ENCODE measurements at places on chromosomes 1 and 21.

- no peak for DNase-seq
These were observed 48.8 kb downstream of the PIK3CD start for GRCh38 chr1:9700340-9700739.

GRCh38 chr1:204377800-204378668, 18.3 kb upstream of the PLEKHA6 start:
- peak; percentile 46 for DNase-seq

DNA sequence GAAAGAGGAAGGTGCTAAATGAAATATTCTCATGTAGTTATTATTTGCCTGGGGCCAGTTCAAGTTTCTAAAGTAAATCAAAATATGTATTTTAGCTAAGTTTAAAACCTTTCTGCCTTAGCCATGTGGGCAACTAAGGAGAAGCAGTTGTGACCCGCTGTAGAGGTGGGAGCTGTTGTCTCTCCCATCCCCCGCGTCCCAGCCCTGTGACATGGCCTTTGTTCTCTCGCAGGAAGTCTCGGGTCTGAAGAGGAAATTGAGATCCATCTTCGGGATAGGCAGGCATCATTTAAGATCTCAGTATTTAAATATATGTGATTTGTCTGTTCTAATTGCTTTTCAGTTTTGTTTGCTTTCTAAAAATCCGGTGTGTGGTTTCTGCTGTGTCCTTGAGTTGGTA, 121.5 kb downstream of the CAMTA1 start:
- no peak for DNase-seq

DNA sequence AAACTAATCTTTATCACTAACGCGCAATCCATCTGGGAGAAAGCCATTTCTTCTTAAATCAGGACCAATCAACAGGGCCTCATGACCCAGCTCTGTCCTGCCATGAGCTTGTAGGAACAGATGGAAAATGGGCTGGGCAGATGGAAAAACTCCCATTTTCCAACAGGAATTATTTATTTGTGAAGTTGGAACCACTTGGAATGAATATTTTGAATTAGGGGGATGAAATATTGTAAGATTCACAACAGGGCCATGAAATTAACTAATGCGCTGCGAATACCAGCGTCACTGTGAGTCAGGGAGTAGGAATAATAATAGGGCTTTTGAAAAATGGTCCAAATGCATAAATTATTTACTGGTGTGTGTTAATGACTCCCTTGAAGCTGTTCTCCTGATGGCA, 53.1 kb upstream of the CYP2J2 start:
- DNase-seq, result no peak

DNA sequence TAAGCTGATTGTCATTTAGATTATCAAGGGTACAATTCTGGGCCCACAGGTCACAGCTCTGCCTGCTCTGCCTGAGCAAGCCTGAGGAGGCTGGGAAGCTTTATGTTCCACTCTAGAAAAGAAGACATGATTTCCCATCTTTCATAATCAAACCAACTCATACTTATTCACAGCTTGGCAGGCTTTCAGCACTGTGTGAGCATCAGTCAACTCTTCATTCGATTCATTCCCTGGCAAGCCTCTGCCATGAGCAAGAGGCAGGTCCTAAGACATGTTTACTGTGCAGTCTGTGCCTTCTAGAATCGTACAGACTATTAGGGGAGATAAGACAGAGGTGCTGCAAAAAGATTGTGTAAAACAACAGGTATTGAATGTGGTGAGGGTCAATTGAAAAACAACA, 24.5 kb upstream of the KIRREL1 start:
- DNase-seq, result no peak

DNA sequence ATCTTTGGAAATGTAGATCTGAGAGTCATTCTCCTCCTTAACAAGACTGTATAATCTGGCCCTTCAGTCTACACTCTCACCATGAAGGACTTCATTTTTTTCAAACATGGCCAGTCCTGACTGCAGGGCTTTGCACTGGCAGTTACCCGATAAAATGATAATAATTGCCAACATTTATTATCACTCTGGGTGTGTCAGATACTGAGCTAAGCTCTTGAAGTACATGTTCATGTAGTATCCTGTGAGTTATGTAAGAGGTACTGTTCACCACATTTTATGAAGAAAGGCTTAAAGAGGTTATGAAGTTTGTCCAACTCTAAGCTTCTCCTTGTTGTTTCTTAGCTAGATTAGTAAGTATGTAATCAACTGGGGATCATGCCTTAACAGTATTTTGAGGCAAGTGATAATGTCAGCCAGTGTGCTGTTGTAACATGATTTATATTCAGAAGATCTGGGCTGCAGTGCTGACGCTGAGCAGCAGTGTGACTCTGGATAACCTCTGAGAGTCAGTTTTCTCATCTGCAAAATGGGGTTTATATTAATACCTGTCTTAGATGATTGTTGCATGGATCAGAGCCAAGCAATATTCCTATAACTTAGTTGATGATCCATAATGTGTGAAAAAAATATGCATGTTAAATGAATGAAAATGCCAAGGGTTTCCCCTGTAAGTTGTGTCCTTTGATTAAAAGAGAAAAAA, 42.1 kb upstream of the LEPR start:
- DNase-seq, result no peak

GRCh38 chr1:30689901-30690645, 33.3 kb downstream of the MATN1 start:
- no peak for DNase-seq

DNA sequence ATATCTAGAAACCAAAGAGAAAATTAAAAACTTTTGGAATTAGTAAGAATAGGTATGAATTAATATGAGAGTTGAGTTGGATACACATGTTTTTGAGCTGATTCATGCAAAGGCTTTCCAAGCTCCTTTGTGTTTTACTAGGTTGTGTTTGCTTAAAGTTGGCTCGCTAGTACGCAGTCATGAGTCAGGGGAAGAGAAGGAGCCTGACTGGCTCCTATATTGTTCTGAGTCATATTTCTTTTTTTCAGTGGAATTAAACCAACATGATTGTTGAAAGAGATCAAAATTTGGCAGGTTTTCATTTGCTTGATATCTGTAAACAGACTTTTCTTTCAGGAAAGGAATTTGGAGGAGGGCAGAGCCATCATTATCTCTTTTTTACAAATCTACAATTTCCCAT, 66.7 kb downstream of the MAGI3 start:
- no peak for DNase-seq

DNA sequence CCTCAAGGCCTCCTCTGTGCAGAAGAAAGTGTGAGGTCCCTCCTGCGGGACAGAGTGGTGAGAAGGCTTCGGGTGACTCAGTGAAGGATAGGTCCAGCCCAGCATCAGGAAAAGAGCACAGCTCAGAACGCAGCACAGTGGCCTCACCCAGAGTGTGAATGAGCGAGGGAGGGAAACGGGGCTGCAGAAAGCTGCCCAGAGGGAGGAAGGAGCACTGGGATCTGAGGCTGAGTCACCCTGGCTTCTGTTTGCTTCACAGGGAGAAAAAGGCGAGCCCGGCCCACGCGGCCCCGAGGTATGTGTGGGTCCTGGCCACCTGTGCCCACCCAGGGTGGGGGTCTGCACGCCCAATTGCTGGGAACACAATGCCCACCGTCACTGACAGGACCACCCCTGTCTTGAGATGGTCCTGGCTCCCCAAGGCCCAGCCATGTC, 24.3 kb downstream of the COL6A2 start:
- DNase-seq, result no peak

- no peak for DNase-seq
These were observed 16.8 kb downstream of the GNG4 start for GRCh38 chr1:235632506-235633401.

DNA sequence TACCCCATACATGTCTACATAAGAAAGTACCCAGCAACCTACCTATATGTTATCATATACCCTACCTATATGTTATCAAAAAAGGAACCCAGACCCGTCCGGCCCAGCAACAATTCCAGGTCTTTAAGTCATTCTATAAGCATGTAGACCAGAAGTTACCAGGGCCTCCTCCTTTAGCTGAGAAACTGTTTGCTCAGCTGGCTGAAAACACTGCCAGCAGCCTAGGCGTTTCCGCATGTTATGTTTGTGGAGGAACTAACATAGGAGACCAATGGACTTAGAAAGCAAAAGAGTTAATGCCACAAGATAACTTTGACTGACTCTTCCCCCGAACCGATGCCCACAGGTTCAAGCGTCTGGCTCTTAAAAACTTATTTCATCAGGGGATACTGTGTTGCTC, 7.1 kb upstream of the ZNF678 start:
- DNase-seq, result no peak

DNA sequence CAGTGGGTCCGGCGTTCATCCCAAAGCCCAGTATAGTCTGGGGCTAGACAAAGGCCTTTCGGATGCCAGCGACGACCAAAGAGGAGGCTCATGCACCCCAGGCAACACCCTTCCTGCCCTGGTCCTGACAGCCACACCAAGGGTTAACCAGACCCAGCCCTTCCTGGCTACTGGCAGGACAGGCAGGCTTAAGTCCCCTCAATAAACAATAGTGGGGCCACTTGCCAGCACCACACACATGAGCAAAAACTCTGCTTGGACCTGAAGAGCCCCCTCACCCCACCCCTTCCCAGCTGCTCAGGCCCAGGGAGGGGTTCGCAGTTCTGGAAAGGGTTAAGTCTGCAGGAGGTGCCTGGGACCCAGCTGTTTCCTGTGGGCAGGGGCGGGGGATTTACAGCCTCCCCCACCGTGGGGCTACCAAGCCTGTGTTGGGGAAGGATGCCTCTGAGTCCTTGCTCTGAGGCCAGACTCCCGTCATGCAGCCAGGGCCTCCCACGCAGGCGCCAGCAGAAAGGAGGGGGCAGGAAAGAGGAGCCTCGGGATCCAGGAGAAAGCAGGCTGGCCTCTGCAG, 18.2 kb downstream of the PHLDA3 start:
- no peak for DNase-seq

- DNase-seq, result no peak
These were observed 36.7 kb downstream of the FAM163A start for GRCh38 chr1:179779645-179780272.

DNA sequence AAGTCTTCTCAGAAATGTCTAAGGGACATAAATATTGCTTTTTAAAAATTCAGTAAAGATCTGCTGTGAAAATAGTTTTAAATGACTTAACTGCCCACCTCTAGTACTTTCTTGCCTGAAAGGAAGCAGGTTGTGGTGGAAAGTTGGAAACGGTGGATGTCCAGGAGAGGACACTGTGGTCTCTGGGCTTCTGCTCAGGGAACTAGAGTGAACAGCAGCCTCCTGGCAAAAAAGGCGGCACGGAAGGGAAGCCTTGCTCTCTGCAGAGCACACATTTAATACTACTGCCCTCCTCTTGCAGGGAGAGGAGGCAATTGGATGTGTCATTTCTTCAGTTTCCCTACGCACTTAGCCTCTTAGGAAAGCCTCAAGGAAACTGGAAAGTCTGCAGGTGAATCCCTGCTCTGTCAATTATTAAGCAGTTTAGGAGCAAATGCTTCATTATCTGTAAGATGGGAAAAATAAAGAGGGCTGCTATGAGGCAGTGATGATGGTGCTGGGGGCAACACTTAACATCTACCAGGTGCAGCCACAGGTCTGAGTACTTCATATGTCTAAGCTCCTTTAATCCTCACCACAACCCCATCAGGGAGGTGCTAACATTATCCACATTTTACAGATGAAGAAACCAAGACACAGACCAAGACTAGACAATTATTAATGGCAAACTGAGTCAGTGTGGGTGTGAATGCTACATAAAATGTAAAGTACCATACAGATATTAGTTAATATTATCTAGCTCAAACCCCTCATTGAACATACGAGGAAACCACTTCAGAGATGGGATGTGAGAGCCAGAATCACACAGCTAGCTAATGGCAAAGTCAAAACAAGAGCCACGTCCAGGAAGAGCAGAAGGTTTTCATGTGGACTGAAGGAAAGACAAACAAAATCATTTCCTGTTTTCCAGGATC, 108.9 kb upstream of the ADAR start:
- no peak for DNase-seq

DNA sequence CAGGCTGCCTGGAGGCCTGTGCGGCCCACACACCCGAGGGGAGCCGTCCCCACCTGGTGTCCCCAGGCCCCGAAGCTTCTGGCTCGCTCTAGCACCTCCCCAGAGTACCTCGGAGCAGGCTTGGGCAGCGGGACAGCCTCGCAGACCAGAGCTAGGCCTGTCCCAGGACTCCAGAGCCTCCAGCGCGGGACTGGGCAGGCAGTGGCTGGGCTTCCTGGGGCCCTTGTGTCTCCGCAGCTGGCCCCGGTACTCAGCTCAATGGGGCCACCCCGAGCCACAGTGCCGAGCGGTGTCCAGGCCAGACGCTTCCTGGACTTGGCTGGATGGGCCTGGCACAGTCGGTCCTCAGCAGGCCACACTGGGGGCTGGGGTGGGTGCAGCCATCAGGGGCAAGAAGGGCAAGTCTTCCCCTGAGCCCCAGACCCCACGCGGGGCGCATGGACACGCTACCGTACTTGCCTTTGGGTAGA, 4.9 kb downstream of the SCNN1D start:
- DNase-seq, result no peak

DNA sequence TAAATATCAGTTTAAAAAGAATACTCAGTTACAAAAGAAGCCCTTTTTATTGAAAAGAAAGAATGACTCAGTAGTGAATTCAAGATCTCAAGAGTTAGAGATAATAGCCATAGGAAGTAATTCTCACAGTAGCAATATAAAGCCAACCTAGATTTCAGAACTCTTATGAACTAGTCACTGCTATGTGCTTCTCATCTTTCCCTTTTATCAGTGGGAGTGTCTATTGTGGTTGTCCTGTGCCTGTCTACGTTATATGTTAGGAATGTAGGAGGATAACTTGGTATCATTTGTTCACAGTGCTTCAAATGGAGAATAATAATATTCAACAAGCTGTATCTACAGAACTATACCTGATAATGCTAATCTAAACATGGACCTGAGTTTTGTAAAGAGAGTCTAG, 73.1 kb upstream of the RGS21 start:
- no peak for DNase-seq

GRCh38 chr1:2340918-2341254, 50.5 kb downstream of the MORN1 start:
- no peak for DNase-seq

- no peak for DNase-seq
These were observed 419.0 kb upstream of the LRRC7 start for GRCh38 chr1:69148731-69149130.

GRCh38 chr1:197330213-197330612, 62.2 kb downstream of the CRB1 start:
- no peak for DNase-seq

- DNase-seq, result no peak
These were observed 134.9 kb downstream of the LTN1 start for GRCh38 chr21:28857752-28858151.
